ENCODE measurements at places on chromosomes 16 and 17.

- no peak for DNase-seq
Measured at GRCh38 chr17:38981636-38982035, 14.4 kb upstream of the FBXO47 start.

GRCh38 chr16:25066426-25066746 is 45.2 kb upstream of the LCMT1 start:
- DNase-seq: no peak

GRCh38 chr16:2513405-2514332 is at the start of gene ATP6V0C:
Gene ATP6V0C (plus strand): TSS chr16:2513952. CDS start chr16:2514104, 152 bp downstream.
- DNase-seq: peak; percentile 84

DNA sequence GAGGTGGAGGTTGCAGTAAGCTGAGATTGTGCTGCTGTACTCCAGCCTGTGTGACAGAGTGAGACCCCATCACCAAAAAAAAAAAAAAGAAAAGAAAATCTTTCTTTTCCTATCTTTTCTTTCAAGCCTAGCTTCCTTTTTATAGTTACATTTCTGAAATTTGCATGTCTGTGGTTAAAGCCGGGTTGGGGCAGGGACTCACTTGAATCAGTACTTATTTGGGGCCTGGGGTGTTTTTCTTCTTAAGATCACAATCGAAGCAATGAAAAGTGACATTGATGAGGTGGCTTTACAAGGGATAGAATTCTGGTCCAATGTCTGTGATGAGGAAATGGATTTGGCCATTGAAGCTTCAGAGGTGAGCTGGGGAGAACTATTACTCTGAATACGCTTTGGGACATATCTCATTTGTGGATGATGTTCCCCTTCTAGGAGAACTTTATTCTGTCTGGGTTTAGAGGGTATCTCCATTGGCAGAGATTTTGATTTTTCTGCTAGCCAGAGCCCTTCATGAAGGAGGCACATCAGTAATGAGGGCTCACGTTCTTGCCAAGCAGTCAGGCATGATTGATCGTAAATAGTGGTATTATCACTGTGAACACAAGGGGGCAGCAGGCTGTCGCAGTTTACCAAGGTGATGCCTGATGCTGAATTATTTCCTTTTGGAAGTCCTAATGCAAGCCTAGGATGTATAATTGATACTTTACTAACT is 14.3 kb downstream of the KPNB1 start:
- DNase-seq: no peak

GRCh38 chr17:40602445-40603443 is 37.5 kb upstream of the CCR7 start:
- no peak for DNase-seq

DNA sequence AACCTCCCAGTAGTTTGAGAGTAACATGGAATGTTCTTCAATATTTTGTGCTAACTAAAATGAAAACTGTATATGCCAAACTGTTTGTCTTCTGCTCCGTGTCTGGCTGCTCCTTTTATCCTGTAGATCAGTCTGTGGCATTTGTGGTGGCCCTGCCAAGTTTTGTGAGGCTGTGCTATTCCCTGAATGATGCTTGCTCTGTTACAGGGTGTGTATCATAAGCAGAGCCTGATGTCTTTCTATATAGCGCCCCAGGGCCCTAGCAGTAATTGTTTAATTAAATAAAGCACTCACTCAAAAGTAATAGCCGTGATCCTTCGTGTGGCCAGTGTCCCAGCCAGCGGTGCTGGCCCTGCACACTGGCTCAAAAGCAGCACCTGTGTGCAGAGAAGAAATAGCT is 27.8 kb upstream of the NAT9 start:
- DNase-seq: no peak

DNA sequence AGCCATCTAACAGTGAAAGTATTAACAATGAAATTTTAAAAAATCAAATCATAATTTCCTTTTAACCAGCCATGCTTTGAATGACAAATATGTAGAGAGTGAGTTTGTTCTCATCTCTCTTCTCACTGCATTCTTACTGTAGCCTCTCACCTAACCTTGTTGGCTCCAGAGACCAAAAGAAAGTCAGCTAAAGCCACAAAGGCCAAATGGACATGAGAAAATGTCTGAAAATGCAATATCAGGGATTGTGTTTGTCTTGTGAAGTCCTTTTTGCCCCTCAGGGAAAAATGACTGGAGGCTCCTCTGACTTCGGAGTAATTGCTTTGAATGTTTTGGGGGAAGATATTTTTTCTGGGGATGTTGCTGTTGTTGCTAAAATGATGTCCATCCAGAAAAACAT is 166.3 kb downstream of the SLC39A11 start:
- no peak for DNase-seq

DNA sequence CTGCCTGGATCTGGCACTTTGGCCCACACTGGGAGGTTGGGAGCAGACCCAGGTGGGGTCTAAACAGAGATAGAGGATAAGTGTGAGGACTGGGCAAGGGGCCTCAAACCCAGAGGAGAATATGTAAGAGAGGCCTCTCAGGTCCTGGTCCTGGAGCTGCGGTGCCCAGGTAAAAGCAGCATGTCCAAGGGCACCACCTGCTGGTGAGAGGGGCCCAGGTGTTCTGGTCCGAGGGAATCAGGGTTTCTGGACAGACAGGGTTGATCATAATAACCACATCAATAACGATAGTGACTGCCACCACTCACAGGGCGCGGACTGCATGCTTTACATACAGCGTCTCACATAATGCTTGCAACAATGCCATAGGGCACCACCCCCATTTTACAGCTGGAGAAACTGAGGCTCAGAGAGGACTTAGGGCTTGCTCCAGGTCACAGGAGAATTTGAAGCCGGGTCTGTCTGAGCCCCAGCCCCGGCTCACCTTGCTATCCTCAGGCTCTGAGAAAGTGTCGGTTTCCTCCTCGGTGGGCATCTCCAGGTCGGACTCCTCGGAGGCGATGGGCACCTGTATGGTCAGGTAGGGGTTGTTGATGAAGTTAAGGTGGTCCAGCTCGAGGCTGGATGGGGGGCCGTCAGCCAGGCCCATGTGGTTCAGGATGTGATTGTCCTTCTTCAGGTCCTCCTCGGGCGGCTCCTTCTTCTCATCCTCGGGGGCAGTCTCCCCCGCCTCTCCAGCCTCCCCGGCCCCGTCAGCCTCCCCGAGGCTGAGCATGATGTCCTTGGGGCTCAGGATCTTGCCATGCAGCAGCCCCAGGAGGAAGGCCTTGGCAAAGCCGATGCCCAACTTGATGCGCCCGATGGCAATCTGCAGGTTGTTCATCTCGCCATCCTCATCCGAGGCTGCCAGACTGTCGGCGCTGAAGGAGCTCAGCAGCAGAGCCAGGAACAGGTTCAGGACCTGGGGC is 19.1 kb upstream of the CD79B start:
- no peak for DNase-seq

DNA sequence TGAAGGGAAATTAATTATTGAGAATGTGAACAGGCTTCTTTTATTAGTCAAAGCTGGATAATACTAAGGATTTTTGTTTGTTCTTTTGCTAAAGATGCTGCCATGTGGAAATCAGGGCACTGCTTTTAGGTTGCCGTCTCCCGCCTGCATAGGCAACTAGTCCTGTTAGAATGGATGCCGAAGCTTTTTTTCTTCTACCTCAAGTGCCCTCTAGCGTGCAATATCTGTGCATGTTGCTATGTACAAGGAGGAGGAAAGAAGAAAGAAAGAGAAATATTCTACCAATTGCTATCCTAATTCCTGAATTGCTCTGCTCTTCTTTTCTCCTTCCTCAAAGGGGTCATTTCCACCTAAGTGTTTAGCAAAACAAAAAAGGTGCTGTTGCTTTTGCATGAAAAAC is 5.2 kb upstream of the CDH8 start:
- DNase-seq: no peak

- no peak for DNase-seq
Measured at GRCh38 chr16:62050793-62051192, 14.6 kb upstream of the CDH8 start.

DNA sequence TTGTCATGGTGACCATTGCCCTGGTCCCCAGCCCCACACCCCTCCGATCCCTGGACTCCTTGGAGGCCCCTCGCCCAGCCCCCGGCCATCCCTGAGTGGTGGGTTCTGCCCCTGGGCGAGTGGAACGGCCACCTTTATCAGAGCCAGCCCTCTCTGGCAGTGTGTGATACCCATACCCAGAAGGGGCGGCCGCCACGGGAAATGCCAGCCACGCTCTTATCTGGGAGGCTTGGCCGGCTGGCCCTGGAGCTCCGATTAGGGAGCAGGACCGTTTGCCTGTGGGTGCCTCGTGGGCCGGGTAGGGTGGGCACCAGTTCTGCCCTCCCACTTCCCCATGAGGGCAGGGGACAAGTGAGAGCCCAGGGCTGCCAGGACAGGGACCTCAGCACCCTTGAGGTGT is 58.3 kb upstream of the ZC3H18 start:
- DNase-seq: no peak

- DNase-seq: no peak
Measured at GRCh38 chr16:72299684-72300243, 127.8 kb upstream of the PMFBP1 start.

GRCh38 chr16:345772-346171 is 6.8 kb downstream of the AXIN1 start:
- no peak for DNase-seq

DNA sequence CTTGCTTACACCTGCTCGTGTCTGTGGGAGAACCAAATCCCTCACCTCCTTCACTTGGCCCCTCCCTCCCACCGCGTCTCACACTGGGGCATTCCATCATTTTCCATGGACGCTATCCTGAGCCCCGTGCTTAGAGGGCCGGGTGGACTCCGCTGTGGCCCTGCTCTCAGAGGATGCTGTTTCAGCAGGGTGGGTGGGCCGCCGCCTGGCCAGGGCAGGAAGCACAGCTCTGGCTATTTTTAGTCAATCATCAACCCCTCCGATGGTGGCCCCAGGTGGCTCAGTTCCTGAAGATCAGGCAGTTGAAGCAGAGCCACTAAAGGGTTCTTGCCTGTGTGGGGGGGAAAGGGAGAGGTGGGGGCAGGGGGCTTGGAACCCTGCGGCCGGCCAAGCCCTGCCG is 230.3 kb downstream of the ENGASE start:
- no peak for DNase-seq

DNA sequence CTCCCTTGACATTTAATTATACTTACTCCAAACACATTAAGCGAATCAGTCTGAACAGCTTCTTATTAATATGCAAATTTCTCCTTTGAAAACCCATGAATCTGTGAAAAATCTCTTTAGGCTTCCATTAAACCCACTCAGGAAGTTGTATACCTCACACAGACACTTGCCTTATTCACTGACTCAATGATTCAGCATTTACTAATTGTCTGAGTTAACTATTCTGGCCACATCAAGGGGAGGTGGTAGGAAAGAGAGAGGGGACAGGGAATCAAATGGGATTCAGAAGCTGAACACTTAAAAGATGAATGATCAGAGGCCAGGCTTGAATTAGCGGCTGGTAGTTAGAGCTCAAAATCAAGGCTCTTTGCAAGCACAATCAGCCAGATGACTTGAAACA is 70.0 kb downstream of the HS3ST3A1 start:
- no peak for DNase-seq

DNA sequence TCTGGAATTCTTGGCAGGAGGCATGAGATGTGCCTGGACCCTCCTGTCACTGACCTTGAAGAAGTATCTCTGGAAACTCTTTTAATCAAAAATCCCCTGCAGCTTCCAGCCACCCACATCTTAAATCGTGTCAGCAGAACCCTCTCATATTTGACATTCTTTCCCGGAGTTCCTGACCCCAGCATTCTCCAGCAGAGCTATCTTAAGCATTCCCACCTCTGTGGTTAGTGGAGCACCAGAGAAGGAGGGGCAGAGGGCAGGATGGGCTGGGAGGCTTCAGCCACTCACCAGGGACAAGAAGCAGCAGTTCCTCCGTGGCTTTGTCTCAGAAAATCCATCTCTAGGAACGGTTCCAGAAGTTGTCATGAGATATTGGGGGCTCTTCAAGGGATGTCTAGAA is 149.9 kb downstream of the RGS9 start:
- DNase-seq: no peak

Data from inflammatory macrophage treated with lipopolysaccharide for 1 hour (primary cell).